ENCODE measurements at places on chromosomes 1 and 21. TPM values are rescaled to one million over a fixed set of nuclear protein-coding genes. Genes with fewer than 3 reads are reported as not detected.
A peak's percentile ranks its signal among the peaks of the same experiment; 100 is the strongest.

SLC22A15 gene
- total RNA-seq, result 0.69 TPM

GRCh38 chr1:171134204-171134923, 43.7 kb downstream of the FMO3 start:
- DNase-seq, result no peak
- no peak overlapping the region for H3K27ac ChIP-seq
- peaks cover 8% of the 10 kb centered on the region for H3K27me3 ChIP-seq

GRCh38 chr1:89198491-89199072, at the start of gene GBP4:
Gene GBP4 (minus strand): TSS chr1:89198942. CDS start chr1:89198834, 108 bp downstream.
- peak; percentile 60 for DNase-seq
- peaks cover 26% of the 10 kb centered on the region for H3K36me3 ChIP-seq
- H3K4me1 ChIP-seq, result peaks cover 80% of the 10 kb centered on the region
- peak within 1 kb of the TSS; percentile 88 for H3K4me3 ChIP-seq
- H3K27ac ChIP-seq, result peak within 1 kb of the TSS; percentile 90

GRCh38 chr1:39949891-39950290, 5.1 kb upstream of the MFSD2A start:
- no peak overlapping the region for H3K4me3 ChIP-seq
- H3K27ac ChIP-seq, result no peak overlapping the region
- H3K27me3 ChIP-seq, result peaks cover 2% of the 10 kb centered on the region
- DNase-seq, result no peak
- peaks cover 8% of the 10 kb centered on the region for H3K4me1 ChIP-seq
- no peaks in the 10 kb centered on the region for H3K36me3 ChIP-seq

DMRTA2 gene
- total RNA-seq, result not detected

MAP3K21 gene
- 5.6 TPM for total RNA-seq

DNA sequence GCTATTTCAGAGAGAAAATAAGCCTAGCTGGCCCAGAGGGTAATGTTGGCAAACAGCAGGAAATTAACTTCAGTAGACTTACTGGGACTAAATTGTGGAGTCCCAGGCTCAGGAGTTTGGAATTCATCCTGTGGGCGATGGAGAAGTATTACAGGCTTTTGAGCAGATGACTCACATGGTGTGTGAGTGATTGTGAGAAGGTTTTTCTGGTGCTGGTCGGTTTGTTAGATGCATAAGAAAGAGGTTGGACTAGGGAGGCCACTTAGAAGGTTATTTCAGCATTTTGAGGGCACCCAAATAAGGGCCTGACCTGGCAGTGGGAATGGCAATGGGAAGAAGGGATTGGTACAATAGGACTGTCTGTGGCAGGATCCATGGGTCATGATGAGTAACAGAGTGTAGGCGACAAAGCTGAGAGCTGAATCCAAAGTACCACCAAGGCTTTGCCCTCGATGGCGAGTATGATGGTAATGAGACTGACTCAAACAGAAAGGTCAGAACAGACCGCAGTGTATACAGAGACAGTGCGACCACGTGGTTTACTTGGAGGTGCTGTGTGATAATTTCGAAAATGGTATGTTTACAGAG, 69.2 kb upstream of the KIF26B start:
- H3K27ac ChIP-seq, result no peak overlapping the region
- H3K27me3 ChIP-seq, result no peaks in the 10 kb centered on the region
- DNase-seq, result peak; percentile 11
- H3K4me3 ChIP-seq, result no peak overlapping the region

DNA sequence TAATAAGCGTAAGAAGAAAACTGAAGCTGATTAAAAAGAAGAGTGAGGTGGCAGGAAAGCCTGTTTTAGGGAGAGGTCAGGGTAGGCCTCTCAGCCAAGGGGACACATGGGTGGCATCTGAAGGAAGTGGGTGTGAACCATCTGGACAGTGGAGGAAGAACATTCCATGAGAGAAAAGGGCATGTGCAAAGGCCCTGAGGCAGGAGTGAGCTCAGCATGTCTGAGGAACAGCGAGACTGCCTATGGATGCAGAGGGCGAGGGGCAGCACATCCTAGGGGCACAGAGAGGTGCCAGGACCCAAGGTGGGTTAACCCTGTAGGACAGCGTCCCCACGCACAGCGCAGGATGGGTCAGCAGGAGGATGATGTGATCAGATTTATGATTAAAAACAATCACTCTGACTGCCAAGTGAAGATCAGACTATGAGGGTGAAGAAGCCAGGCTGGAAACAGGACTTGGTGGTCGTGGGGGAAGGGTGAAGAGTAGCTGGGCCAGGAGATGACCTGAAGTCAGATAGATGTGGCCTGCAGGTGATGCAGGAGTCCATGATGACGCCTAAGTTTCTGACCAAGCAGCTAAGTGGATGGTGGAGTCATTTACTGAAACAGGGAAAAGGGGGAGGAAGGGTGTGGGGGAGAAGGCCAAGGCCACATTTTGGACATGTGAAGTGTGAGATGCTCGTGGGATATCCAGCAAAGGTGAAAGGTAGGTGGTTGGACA, 37.9 kb downstream of the PABPC4 start:
- no peaks in the 10 kb centered on the region for H3K4me1 ChIP-seq
- no peak for DNase-seq
- H3K27me3 ChIP-seq, result no peaks in the 10 kb centered on the region
- H3K4me3 ChIP-seq, result no peak overlapping the region
- H3K27ac ChIP-seq, result no peak overlapping the region

- H3K4me1 ChIP-seq, result no peaks in the 10 kb centered on the region
- peaks cover 45% of the 10 kb centered on the region for H3K27me3 ChIP-seq
- DNase-seq, result no peak
- no peak overlapping the region for H3K4me3 ChIP-seq
These were observed 808 bp downstream of the C1orf116 start for GRCh38 chr1:207031632-207032264.

GRCh38 chr1:238107322-238107721, 216.6 kb upstream of the ZP4 start:
- no peak overlapping the region for H3K4me3 ChIP-seq
- H3K36me3 ChIP-seq, result no peaks in the 10 kb centered on the region
- H3K4me1 ChIP-seq, result no peaks in the 10 kb centered on the region
- no peak overlapping the region for H3K27ac ChIP-seq

SEC22B gene
- 19.7 TPM for total RNA-seq
